NB4 (cell line): ENCODE measurements at places on chromosomes 5 and 9.

DNA sequence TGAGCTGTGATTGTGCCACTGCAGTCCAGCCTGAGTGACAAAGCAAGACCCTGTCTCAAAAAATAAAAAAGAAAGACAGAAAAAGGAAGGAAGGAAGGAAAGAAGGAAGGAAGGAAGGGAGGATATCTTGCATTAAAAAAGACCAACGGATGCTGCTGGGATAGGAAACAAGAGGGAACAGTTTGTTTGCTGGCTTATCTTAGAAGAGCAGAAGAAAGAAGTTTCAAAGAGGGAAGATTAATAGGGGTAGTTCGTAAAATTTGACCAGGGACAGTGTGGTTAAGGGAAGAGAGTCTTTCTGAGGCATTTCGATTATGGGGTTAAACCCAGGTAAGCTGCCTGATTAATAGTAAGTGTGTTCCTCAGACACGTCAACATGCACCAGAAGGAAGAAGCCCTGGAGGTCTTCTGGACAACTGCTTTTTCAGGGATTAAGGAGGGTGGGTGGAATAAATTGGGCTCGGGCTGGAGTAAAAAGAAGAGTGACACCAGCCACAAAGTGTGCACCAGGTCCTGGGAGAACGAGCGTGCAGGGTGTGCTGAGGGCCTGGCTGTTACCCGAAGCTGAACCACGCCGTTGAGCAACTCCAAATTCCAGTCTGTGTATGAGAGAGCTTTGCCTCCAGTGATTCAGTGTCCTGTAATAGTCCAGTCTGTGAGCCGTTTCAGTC lies 24.8 kb downstream of the FYB1 start:
- peak; percentile 67 for DNase-seq

GRCh38 chr5:122774861-122775549 lies at the start of gene SNX2:
SNX2 (plus strand) TSS chr5:122775080; CDS start chr5:122775104, 24 bp downstream.
- DNase-seq = peak; percentile 88

DNA sequence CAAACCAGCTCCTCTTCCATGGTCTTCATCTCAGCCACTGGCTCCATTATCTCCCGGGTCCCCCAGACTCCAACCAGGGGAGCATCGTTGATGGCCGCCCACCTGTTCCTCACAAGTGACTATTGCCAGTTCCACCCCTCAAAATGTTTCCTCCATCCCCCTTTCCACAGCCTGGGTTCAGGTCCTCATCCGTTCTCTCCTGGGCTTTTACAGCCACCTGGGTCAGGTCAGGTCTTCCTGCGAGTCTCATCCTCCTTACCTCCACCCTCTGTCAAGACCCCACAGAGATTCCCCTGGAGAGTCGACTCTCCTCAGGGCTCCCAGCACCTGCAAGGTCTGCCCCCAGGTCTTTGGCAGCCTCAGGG lies 133.2 kb downstream of the PAX5 start:
- no peak for DNase-seq

DNA sequence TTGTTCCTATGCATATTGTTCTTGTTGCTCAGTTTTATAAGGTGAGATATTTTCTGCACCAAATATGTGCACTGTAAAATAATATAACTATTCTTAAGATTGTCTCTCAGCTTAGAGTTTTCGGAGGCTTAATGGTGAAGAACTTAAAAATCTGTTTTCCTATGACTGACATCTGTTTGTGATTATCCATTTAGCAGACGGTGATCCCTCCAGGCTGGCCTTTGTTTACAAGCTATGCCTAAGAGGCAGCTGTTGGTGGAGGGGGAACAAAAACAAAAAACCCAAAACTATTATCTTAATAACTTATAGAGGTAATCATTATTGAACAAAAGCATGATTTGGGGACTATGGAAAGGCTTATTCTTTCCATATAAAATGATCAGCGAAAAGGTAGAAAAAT lies 658 bp downstream of the PDCD1LG2 start:
- DNase-seq = no peak

- no peak for DNase-seq
Observed at GRCh38 chr9:131633491-131634031, 88.2 kb downstream of the PRRT1B start.

DNA sequence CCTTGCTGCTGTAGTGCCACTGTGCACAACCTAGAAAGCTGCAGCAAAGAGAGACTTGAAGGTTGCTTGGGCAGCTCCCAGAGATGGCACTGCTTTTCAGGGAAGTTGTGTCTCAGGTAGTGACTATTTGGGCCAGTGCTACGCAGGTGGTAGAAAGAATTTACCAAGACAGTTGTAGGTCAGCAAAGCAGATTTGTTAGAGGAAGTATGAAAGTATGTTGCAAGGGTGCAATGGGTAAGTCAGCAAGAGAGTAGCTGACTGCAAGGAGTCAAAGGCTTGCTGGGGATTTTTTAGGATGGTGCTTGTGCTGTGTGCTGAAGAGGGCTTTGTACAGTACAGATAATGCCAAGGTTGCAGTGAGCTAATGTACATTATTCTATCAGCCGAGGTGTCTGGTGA lies 33.5 kb upstream of the SPARC start:
- peak; percentile 24 for DNase-seq

GRCh38 chr5:166980666-166981065 lies 1310.8 kb upstream of the WWC1 start:
- no peak for DNase-seq

GRCh38 chr5:148965511-148966265 lies 97.2 kb downstream of the SH3TC2 start:
- no peak for DNase-seq

DNA sequence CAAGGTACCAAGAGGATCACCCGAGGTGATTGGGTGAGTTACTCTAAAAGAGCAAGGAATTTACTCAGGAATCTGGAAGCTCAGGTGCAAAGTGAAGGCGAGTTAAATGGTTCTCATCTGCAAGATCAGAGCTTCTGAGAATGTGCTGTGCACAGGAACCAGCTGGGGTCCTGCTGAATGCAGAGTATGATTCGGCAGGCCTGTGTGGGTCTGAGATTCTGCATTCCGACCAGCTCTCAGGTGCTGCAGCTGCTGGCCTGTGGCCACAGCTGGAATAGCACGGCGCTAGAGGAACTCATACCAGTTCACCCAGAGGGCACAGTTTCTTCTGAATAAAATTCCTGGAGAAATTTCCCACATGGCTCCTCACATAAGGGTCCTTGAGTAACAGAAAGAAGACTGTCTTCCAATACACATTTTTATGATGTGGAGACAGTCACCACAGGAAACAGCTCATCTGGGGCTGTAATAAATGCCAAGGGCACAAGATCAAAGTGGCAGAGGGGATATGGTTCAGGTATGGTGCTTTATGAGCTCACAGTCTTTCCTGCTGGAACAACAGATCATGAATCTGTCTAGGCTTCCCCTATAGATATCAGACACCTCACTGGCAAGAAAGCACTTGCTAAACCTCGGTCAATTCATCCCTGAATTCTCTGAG lies 83.9 kb downstream of the PTPN3 start:
- peak; percentile 33 for DNase-seq

DNA sequence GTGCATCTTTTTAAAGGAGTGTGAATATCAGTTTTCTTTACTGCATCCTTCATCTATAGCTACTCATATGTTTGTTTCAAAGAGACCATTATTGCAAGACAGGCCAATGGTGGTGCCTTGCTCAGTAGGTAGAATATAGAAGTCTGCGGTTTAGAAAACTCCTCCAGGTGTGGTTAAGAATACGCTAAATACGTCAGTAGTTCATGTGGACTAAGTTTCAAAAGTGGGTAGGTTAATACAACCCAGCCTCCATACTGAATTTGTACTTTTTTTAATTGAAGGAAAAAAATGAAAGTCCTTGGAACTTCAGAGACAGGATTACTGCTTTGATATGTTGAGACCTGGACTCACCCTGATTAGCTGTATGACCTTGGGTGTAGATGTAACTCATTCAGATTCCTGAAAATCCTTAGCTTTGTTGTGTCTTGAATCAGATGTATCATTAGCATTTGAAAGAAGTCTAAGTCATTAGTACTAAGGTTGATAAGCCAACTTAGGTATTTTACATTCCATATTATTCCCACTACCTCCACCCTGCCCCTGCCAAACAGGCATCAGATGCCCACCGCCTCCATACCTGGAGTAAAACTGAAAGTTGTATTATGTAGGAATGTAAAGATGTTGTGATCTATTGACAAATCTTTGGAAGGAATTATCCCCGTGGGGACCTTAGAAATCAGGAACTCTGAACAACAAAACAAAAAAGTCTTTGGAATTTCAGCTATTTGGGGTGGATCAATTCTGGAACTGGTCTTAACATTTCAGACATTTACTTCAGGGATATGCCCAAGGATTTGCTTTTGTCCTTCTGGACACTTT lies 6.1 kb downstream of the BASP1 start:
- no peak for DNase-seq

DNA sequence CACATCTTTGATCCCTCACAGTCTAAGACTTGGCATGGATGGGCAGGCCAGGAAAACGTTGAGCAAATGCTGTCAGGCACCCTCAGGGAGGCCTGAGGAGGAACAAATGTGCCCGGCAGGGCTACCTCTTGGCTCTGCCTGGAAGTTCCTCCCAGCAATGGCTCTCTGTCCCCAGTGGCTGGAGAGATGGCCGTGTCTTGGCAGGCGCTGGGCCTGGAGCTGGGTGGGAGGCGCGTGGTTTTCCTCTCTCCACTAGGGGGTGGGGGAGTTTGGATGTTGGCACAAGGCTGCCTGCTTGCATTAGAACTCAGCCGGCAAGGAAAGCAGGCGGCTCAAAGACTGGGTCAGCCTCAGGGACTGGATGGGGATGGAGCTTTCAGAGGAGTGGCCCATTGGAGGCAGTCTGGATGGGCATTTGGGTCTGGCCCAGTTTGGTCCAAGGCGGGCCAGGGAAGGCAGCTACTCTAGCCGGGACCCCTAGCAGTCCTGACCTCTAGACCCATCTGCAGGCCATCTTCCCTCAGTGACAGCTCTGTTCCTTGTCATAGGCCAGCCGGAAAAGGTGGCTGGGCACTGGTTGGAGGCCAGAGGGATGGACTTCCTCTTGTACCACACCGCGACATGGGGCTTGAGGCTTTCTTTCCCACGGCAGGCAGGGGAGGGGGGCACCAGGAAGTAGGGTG lies 68.2 kb upstream of the STC2 start:
- peak; percentile 33 for DNase-seq

DNA sequence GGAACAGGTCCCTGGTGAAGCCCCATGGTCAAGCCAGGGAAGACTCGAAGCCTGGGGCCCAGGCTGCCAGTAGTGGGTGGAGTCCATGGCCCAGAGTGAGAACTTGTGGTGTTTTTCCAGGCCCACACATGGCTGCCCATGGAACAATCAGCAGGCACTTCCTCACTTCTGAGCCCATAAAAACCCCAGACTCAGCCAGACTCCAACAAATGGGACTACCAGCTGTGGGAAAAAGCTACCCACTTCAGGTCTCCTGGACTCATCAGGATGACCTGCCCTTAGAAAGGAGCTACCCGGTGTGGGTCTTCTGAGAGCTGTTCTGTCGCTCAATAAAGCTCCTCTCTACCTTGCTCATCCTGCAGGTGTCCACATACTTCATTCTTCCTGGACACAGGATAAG lies 108.9 kb downstream of the ST8SIA4 start:
- DNase-seq = peak; percentile 27

GRCh38 chr5:71533615-71534014 lies 53.5 kb upstream of the MCCC2 start:
- peak; percentile 31 for DNase-seq

DNA sequence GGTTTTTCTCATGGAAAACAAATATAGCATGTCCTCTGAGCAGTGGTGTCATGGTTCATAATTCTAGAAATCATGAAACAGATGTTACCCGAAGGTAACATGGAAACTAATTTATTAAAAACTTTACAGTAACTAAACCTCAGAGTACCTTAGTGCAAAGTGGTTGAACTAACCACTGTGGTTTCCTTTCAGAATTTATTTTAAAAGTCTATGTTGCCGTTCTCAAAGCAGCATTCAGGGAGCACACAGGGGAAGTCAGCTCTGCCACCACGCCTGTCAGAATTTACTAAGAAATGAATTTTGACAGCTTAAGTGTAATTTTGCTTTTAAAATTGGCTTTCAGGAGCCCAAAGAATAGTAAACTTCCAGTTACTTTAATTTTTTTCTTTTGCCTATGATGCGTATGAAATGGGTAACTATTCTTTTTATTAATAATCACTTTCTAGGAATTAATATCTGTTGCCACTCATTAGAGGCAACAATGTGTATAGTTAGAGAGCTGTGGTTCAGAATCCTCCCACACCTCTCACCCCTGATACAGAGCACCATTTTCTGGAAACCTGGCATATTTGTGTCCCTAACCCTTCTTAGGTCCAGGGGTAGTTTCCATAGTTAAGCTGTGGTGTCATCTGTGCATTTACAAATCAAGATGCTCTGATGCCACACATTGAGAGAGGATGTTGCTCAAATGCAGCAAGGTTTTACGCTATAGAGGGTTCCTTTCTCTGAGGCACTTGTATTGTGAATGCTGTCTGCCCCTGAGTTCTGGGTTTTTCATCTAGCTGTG lies 202.6 kb downstream of the ZSWIM6 start:
- DNase-seq = no peak

DNA sequence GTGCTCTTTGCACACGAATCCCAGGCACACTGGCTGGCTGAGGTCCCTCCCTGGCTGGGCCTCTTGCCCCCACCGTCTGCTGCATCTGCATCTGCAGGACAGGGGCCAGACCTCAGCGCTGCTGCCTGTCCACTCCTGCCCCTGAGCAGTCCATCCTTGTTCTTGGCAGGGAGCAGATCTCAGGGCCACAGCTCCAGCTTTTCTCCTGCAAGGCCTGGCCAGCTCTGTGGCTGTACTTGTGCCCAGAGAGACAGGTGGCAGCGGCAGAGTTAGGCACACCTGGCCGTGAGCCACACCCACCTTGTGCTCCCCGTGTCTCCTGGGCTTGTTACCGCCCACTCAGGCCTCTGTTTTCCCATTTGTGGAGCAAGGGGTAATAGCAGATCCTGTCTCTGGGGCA lies 13.9 kb downstream of the NEK6 start:
- no peak for DNase-seq

- no peak for DNase-seq
Observed at GRCh38 chr9:71270554-71270953, 149.1 kb upstream of the TRPM3 start.

- peak; percentile 46 for DNase-seq
Observed at GRCh38 chr9:38018958-38019602, 49.9 kb downstream of the SHB start.

- DNase-seq = no peak
Observed at GRCh38 chr9:137405677-137406081, 17.3 kb downstream of the EXD3 start.

- DNase-seq = peak; percentile 74
Observed at GRCh38 chr5:39716532-39717028, 291.8 kb upstream of the DAB2 start.

- DNase-seq = no peak
Observed at GRCh38 chr5:172350212-172351181, 66.9 kb upstream of the UBTD2 start.

DNA sequence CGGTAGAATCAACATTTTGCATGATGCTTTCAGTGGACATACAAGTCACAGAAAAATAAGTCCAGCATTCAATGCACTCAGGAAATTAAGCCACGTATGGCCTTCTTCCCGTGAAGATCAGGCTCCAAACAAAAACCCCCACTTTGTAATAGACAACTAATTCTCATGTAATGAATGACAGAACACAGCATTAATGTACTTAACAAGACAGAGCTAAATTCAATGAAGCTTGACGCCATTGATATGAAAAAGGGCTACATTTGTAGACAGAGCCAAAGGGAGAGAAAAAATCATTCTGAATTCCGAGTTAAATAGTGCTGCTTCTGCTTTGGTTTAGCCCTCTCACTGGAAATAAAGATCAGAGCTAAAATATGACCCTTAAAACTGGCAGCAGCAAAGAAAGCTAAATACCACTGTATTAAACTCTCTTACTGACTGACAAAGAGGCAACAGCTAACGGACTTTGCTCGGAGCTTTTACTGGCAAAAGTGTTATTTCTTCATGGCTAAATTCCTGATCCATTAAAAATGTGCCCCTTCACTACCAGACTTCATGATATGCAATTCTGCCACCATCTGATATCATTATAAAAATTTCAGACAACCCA lies 250.5 kb downstream of the BNC2 start:
- DNase-seq = no peak

- DNase-seq = no peak
Observed at GRCh38 chr5:35672995-35673394, 55.3 kb downstream of the SPEF2 start.
